Ecto neural progenitor cell (in vitro differentiated cells): ENCODE measurements at places on chromosomes 2 and 18.

DNA sequence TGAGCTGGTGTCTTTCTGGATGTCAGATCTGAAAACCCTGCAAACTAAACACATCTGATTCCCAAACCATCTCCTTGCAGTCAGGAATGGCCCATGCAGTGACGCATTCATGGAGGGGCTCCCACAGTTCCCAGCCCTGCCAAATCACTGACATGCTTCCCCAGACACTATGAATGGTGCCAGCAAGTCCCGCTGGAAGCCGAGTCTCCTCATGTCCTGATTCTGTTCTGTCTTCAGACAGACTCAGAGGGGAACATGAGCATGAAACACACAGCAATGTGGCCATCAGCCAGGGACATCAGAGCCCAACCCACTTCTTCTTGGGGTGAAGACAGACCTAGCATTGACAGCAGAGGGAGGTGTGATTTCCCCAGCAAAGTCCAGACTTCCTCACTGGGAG lies 83.7 kb downstream of the TTC32 start:
- peak; percentile 14 for DNase-seq

DNA sequence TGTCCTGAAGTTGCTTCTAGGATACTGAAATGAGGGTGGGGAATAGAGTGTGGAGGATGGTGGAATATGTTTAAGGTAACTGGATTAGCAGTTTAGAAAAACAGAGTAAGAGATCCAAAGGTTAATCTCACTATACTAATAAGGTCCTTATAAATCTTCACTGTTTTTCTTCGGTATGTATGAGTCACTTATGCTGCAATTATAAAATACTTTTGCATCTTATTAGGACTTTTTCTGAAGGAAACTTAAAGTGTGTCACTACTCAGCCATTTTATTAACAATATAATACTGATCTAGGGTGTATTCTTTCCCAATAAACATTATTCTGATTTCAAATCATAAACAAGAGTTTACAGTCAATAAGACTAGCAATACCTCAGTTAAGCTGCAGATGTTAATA lies 182.3 kb downstream of the ZNF521 start:
- DNase-seq, result no peak

GRCh38 chr2:85288244-85288725 lies 39.5 kb downstream of the TGOLN2 start:
- no peak for DNase-seq

- DNase-seq, result peak; percentile 69
Observed at GRCh38 chr2:30231996-30232800, 864 bp downstream of the LBH start.

- no peak for DNase-seq
Observed at GRCh38 chr2:156322051-156322685, 10.4 kb downstream of the NR4A2 start.

DNA sequence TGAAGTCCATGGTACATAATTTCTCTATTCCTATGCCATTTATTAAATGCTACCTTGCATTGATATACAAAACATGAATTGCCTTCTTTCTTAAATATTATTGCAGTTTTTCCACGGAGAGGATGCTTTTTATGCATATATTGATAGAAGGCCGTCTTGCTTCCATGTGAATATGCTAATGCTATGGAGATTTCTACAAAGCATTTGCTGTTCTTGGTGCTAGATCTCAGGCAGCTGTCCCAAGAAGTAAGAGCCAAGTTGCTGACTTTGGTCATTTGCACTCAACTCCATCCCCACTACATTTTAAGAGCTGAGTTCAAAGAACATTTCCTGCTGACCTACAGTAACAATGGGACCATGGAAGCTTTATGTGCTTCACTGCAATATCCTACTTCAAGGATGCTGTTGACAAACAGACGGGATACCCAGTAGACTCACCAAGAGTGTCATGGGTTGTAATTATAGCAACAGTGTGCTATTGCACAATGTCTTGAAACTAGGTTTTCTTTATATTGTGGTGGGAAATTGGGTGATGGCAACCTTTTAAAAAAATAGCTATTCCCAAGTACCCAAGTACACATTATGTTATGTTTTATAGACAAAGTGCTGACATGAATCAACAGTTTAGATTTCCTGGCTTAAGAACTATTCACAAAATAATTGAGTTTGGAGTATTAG lies 1172.4 kb upstream of the PIK3C3 start:
- no peak for DNase-seq

DNA sequence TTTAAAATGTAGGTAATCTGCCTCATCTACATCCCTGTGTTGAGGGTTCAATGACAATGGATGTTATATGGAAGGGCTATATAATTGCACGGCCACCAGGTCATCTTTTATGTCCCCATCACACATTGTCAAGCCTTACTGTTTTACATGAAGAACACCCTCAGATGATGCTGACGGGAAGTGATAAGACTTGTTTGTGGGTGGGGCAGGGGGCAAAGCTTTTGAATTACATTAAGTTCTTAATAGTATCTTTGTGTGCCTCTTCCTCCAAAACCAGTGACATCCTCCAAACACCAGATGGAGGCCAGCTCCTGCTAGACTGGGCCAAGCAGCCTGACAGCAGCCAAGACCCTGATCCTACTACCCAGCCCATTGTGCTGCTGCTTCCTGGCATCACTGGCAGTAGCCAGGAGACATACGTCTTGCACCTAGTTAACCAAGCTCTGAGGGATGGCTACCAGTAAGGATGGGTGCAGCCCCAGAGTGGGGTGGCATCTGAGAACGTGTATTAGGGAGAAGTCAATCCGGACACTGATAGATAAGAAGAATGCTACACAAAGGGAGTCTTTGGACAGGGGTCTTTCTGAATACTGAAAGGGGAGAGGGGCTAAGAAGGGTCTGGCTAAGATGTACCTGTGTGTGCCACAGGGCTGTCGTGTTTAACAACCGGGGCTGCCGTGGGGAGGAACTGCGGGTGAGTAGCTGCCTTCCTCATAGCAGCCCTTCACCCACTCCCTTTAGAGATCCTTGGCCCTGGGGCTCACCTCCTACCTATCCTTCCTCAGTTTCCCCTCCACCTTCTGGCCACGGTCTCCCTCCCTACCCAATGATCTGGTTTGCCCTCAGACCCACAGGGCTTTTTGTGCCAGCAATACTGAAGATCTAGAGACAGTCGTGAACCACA lies 5.3 kb downstream of the ABHD1 start:
- no peak for DNase-seq

GRCh38 chr2:60699617-60700016 lies 56.5 kb upstream of the PAPOLG start:
- no peak for DNase-seq

DNA sequence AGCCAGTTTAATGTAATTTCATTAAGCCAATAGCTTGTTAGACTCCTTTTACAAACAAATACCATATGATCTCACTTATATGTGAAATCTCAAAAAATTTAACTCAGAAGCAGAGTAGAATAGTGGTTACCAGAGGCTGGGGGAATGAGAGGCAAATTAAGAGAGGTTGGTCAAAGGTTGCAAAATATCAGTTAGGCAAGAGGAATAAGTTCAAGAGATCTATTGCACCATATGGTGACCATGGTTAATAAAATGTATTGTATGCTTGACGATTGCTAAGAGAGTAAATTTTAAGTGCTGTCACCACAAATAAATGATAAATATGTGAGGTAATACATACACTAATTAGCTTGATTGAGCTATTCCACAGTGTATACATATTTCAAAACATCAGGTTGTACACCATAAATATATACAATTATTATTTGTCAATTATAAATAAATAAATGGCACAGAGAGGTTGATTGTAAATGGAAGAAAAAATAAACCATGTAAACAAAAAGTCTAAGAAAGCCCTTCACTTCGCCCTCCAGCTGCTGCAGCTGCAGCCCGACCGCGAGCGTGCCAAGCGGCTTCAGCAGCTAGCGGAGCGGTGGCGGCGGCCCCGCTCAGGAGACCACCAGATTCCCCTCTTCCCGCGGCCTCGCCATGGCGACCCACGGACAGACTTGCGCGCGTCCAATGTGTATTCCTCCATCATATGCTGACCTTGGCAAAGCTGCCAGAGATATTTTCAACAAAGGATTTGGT lies 23.0 kb upstream of the ACTR2 start:
- no peak for DNase-seq

GRCh38 chr2:200482194-200482593 lies 27.7 kb downstream of the KCTD18 start:
- no peak for DNase-seq

GRCh38 chr2:43305517-43305916 lies 79.1 kb upstream of the ZFP36L2 start:
- DNase-seq, result no peak

DNA sequence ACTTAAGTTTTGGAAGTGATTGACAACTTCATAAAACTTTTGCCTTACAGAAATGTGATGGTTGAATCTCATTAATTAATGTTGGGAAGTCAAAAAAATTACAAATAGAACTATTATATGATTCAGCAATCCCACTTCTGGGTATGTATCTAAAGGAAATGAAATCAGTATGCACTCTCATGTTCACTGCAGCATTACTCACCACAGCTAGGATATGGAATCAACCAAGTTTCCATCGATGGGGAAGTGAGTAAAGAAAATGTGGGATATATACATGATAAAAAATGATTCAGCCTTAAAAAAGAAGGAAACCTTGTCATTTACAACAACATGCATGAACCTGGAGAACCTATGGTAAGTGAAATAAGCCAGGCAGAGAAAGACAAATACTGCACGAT lies 112.4 kb upstream of the WDR75 start:
- no peak for DNase-seq

- DNase-seq, result no peak
Observed at GRCh38 chr2:136424112-136424511, 306.2 kb upstream of the CXCR4 start.

DNA sequence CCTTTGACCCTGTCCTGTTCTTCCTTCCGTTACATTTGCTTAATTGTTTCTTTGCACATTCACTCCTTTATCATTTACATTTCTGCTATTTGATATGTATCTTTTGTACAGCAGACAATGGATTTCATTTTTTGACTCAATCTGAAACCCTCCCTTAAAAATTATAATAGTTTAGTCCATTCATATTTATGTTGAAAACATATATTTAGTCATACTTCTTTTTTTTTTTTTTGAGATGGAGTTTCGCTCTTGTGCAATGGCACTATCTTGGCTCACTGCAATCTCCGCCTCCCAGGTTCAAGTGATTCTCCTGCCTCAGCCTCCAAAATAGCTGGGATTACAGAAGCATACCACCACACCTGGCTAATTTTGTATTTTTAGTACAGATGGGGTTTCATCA lies 95.3 kb upstream of the TGFA start:
- DNase-seq, result no peak
